ENCODE measurements at places on chromosomes 2 and 18.

DNA sequence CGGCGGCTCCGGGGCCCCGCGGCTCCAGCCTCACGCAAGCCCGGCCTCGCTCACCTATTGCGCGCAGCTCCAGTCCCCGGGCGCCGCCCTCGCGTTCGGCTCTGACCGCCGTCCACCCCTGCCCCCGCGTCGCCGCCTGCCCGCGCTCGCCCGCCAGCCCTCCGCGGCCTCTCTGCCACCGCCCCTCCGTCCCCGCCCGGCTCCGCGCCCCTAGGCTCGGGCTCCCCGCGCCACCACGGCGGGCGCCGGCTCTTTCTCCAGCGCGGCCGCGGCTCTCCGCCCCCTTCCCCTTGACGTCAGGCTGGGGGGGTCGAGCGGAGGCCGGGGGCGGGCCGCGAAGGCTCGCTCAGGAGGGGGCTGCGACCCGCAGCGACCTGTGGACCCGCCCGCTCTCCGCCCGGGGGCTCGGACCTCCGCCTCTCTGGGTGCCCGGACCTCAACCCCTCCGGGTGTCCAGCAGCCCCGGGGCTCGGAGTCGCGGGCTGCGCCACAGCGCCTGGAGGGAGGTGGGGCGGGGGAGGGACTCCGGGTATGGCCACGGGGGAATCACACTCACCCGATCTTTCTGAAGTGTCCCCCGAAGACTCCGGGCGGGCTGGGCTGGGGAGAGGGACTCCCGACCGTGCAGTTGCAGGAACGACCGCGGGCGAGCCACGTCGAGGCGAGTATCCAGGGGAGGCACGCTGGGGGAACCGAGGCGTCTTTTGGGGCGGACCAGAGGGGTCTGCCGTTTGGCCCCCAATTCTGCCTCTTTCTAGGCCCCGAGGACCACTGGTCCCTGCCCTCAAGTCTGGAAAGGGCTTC is at the start of gene SEMA4C:
Gene SEMA4C (minus strand): TSS at position 259 of the 804 bp plus-strand sequence. CDS start 2,194 bp downstream, outside the sequence.
- no peak for DNase-seq

DNA sequence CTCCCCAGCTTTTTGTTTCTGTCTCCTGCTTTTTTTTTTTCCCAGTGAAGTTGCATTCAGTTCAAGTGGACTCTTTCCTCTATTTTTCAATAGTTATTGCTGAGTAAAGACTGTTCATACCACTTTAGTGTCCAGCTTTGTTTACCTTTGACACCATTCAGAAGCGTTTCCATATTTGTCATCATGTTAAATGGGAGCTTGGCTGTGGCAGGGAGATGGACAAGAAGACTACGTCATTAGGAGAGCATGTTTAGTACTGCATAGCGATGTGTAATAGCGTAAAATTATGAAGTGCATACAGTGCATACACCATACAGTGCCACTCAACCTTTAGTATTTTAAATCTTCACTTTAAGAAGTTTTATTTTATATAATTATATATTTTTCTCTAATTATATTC is 655.9 kb downstream of the DCC start:
- no peak for DNase-seq

GRCh38 chr2:4618630-4619228 is 915.4 kb downstream of the DCDC2C start:
- DNase-seq: no peak

- no peak for DNase-seq
These were observed 2.0 kb downstream of the RAPH1 start for GRCh38 chr2:203532957-203533658.

GRCh38 chr2:199740111-199740428 is 110.9 kb downstream of the FTCDNL1 start:
- no peak for DNase-seq

DNA sequence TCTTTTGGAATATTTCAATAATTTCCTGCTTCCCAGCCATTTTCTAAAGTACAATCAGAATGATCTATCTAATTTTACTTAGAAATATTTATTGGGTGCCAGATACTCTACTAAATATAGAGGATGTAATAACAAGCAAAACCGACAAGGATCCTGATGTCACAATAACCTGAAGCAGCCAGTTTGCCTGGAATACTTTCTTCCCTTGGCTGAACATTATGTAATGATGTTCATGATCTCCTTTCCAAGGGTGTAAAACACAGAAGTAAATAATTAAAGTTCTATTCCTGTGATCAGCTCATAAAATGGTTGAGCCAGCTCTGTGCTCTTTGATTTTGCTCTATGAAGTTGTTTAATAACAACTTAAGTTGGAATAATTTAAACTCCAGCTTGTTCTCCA is 2.6 kb upstream of the MRPL19 start:
- DNase-seq: no peak

GRCh38 chr2:96881349-96882195 is 11.7 kb upstream of the SEMA4C start:
- no peak for DNase-seq

GRCh38 chr18:45112682-45113081 is 432.0 kb downstream of the SETBP1 start:
- no peak for DNase-seq

GRCh38 chr2:170322140-170322766 is 144.3 kb downstream of the MYO3B start:
- DNase-seq: no peak

DNA sequence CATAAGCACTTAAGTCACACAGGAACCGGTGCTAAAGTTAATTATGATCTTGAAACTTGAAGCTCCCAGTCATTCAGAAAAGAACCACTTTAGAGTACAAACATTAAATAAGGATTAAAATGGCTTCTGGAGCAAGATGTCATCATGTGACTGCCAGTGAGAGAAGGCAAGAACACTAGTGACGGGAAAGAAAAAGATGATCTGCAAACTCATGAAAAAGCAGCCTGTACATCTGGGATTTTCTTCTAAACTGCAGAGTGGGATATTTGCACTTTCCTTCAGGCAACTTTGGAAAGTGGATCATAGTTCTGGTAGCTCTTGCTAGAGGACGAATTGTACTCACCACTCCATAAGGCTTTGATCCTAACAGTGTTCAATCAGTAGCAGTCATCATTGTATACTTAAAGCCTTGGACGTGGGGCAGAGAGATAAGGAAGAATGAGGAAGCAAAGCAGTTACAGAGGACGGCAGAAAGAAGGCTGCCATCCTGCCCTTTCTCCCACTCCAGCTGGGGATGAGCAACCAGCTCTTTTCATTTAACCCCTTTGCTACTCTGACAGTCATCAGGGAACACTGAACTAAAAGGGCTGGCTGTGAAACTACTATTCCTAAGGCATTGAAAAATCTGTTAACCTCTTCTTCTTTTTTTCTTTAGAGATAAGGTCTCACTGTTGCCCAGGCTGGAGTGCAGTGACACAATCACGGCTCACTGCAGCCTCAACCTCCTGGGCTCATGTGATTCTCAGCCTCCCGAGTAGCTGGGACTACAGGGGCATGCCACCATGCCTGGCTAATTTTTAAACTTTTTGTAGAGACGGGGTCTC is 18.1 kb downstream of the ABHD3 start:
- no peak for DNase-seq

GRCh38 chr2:168350380-168350779 is 103.0 kb upstream of the STK39 start:
- no peak for DNase-seq

DNA sequence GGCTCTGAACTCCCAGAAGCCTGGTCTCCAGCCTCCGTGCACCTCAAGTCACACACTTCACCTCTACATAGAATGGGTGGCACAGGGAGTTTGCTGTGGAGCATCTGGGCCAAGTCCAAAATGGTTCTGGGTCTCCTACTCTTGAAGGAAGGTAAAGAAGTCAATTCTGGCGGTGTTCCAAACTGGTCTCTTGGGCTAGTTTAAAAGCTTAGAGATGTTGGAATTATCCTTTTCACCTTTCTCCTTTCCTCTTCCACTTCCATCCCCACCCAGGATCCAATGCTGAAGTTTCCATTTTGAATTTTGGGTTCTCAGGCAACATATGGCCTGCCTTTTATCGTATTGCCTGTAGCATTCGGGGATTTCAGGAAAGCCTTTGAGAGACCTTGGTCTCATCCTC is 325.2 kb downstream of the PDE11A start:
- no peak for DNase-seq

GRCh38 chr18:52678551-52678950 is 338.6 kb downstream of the DCC start:
- DNase-seq: no peak

DNA sequence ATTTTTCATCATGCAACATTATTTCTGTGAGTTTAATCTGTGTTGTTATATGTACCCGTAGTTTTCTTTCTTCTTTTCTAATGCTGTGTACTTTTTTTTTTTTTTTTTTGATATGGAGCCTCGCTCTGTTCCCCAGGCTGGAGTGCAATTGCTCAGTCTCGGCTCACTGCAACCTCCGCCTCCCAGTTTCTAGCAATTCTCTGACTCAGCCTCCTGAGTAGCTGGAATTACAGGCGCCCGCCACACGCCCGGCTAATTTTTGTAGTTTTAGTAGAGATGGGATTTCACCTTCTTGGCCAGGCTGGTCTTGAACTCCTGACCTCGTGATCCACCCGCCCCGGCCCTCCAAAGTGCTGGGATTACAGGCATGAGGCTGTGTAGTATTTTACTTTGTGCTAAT is 155.4 kb downstream of the GALR1 start:
- DNase-seq: no peak

DNA sequence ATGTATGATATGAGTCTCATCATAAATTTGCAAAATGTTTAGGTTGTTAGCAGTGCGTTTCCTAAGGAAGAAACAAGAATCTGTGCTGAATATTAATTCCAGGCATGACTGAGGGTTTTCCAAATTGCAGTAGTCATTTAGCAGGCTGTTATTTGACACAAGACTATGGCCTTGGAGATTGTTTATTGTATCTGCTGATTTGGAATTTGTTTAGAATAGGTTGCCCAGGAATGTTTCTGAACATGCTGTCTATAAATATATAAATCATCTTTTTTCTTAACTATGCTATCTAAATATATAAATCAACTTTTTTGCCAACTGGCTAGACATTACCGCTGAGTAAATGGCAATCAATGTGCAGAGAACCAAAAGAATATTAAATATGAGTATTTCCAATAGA is 90.9 kb downstream of the DOK6 start:
- DNase-seq: no peak

- no peak for DNase-seq
These were observed 1.9 kb upstream of the NAB1 start for GRCh38 chr2:190646780-190647522.

GRCh38 chr2:116160657-116161056 is 1653.8 kb upstream of the DDX18 start:
- no peak for DNase-seq

GRCh38 chr2:240407090-240407489 is 28.4 kb upstream of the GPC1 start:
- DNase-seq: no peak

- DNase-seq: no peak
These were observed 605 bp downstream of the WNT6 start for GRCh38 chr2:218859988-218860831.

DNA sequence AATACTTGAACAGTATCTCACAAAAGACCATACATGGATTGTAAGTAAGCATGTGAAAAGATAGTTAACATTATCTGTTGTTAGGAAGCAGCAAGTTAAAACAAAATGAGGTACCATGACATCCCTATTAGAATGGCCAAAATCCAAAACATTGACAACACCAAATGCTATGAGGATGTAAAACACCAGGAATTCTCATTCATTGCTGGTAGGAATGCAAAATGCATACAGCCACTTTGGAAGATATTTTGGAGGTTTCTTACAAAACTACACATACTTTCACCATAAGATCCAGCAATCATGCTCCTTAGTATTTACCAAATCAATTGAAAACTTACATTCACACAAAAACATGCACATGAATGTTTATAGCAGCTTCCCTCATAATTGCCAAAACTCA is 30.9 kb upstream of the ICOS start:
- no peak for DNase-seq

DNA sequence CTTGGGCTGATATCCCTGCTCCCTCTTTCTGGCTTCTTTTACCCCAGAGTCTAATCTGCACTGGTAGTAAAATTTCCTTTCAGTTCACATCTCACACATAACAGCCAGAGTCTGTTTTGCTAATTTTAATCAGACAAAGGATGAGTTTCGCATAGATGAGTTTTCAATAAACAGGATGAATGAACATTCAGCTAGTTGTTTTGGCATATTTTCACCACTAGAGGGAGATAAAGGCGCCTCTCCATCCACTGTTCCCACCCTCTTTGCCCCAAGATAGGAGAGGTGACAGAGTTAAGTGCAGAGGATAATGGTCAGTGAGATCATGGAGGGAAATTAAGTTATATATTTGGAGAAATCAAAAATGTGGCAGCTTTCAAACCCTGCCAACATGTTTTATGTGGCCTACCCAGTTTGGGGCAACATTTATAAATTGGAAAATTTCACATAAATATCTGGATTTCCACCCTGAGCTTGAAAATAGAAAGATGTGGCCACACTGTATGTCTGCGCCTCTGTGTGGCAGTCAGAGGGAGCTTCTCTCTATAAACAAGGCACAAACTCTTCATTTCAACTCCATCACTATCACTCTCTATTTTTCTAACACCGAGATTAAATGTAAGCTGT is 48.5 kb upstream of the DTNA start:
- no peak for DNase-seq

DNA sequence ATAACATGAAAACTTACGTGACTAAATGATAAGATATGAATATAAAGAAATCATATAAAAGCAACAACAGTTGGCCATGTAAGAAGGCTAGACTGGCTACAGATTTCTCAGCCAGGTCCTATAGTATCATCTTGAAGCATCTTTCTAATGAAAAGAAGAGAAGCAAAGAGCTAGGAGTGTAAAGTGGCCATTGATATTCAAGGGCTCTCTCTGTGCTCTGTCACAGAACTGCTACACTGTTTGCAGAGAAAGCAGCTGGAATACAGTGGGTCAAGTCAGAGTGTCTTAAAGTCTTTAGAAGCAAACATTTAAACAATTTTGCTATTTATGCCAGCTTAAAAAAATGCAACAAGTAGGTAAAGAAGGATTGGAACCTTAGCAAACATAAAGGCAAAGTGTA is 118.8 kb downstream of the SCN9A start:
- DNase-seq: no peak

DNA sequence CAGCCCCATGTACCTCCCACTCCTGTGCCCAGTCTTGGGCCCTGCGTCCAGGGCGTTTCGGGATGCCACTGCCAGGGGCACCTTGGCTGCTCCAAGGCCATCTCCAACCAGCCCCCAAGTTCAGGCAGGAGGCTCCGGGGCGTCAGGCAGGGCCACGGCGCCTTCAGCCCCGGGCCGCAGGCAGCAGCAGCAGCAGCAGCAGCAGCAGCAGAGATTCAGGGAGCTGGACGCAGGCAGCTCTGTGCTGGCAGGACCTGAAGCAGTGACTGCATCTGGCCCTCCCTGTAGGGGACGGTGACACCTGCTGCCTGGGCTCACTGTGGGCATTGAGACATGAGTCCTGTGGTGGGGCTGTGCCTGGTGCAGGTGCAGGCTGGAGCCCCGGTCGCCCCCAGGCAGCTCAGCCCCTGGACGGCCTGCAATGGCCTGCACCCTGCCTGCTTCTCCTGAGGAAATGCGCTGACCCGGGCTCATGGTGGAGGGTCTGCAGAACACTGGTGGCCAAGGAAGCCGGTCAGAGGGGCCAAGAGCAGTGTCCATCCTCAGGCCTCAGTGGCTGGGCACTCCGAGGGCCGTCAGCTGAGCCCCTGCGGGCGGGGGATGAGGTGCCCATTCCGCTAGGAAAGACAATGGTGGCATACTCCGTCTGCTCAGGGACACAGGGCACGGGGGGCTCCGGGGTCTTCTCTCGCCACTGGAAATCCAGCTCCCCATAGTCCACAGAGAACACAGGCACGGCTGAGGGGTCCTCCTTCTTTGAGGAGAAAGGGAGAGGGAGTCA is 8.0 kb downstream of the PDCD1 start:
- DNase-seq: no peak

- no peak for DNase-seq
These were observed 7.8 kb upstream of the OR6B3 start for GRCh38 chr2:240060977-240061591.

- DNase-seq: no peak
These were observed 81.8 kb downstream of the SCN9A start for GRCh38 chr2:166293984-166294383.

All from stimulated activated CD8-positive, alpha-beta memory T cell treated with anti-CD3 and anti-CD28 coated beads, Interleukin-4, amount 100 ng/mL, for 1 hour (primary cell).